Bronchial epithelial cell (primary cell): ENCODE measurements at places on chromosomes 2 and 18.

DNA sequence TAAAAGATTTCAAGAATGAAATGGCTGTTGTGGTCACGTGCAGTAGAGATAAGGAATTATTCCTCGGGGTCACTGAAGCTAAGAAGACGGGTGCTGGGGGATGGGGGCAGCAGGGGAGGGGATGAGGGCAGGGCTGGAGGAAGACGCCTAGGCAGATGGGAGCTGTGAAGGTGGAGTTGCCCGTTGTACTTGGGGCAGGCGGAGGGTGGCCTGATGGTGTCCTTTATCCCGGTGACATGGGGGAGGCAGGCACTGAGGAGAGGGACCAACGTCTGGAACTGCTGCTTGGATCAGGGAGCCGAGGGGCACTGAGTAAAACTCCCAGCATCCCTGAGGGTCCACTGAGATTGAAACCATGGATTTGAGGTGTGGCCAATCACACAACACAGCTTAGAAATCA is 64.9 kb downstream of the ZCCHC2 start:
- no peak for DNase-seq

- no peak for DNase-seq
These were observed 69.3 kb upstream of the RGPD5 start for GRCh38 chr2:109724533-109725460.

DNA sequence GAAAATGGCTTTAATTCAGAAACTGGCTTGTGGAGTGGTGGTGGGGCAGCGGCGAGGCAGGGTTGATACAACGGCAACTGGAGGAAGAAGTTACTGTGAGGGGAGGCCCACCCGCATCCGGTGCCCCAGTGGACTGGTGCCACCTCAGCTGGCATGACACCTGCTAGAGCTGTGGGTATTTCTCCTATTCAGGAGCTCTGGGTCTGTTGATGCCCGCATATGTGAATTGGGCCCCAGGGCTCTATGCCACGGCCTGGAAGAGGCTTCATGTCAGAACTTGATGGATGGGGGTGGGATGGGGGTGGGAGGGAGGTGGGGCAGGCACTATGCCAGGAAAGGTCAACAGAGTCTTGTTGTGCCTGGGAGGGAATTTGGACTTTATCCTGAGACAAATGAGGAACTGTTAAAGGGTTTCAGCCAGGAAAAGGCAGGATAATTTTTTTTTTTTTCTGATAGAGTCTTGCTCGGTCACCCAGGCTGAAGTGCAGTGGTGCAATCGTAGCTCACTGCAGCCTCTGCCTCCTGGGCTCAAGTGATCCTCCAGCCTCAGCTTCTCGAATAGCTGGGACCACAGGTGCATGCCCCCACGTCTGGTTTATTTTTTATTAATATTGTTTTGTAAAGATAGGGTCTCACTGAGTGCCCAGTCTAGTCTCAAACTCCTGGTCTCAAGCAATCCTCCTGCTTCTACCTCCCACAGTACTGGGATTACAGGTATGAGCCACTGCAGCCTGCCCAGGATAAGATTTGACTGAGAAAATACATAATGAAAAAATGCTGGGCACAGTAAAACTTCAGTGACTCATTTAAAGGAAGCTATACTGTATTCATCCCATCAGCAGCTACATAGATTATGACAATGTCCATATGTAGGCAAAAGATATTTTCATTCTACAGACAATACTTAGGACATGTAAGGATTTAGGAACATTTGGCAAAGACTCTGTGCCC is 52.6 kb downstream of the SH2D6 start:
- DNase-seq = peak; percentile 89

- DNase-seq = no peak
These were observed 2.6 kb upstream of the GPR35 start for GRCh38 chr2:240622531-240623235.

- no peak for DNase-seq
These were observed 156.2 kb downstream of the DDX1 start for GRCh38 chr2:15747603-15748471.

DNA sequence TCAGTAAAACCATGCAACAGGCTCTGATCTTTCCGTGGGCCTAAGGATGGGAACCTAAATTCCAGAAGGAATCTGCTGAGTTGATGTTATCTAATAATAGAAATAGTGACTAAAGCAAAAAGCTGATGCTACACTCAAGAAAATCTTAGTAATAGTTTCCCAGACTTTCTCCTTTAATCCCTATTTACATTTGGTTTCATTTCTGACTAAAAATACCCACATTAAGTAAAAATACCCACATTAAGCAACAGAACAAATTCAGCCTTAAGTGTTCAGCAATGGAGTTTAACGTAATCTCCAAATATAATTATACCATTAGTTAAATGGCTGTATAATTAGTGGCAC is 50.3 kb downstream of the CCBE1 start:
- DNase-seq = no peak

DNA sequence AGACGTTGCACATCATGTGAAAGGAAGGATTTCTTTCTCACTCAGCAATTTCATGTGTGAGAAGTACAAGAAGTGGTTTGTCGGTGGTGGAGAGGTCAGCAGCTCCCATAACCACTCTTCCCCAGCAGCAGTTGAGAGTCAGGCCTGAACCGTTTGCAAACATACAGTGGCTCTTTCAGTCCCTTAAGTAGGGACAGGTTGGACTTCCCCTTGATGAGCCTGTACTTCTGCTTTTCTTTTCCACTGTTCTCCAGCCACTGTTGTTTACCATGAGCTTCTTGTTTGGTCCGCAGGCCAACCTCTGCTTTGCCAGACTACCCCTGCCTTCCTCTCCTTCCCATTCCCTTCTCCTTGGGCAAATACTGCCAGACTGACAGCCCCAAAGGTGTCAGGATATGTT is 391.3 kb upstream of the CELF4 start:
- no peak for DNase-seq

- peak; percentile 82 for DNase-seq
These were observed 12.2 kb downstream of the SH3BP4 start for GRCh38 chr2:234963773-234964615.
